Activated naive CD8-positive, alpha-beta T cell treated with anti-CD3 and anti-CD28 coated beads for 36 hours (primary cell): ENCODE measurements at places on chromosomes 11 and 22.
A peak's percentile ranks its signal among the peaks of the same experiment; 100 is the strongest.

GRCh38 chr22:27518531-27519340 is 282.8 kb downstream of the MN1 start:
- no peak for DNase-seq

DNA sequence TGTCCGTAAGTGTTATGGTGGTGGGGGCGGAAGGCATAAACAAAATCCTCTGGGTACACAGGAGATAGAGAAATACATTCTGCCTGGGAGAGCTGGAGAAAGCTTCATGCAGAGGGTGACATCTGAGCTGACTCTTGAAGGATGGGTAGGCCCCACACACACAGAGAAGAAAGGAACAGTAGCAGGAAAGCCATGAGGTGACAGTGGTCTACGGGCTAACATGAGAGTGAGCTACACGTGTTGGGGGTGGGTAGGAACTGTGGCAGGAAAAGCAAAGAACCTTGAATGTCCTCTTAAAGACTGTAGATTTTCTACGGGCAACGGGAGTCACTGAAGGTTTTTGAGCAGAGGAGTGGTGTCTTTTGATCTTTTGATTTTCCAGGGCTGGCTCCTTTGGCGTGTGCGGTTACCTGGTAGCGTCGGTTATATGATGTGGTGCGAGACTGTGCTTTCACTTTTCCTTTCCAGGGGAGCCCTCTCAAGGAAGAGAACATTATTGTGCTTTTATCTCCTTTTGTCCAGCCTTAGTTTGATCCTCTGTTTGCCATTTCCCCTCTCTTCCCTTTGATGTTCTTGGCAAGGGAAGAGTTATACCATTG is 39.7 kb downstream of the ADAMTS8 start:
- DNase-seq, result peak; percentile 23

- no peak for DNase-seq
Measured at GRCh38 chr11:100841711-100842407, 154.8 kb downstream of the ARHGAP42 start.

- DNase-seq, result no peak
Measured at GRCh38 chr11:105092256-105093239, 47.0 kb downstream of the CARD18 start.

GRCh38 chr11:35337136-35337913 is 82.0 kb downstream of the SLC1A2 start:
- no peak for DNase-seq

- DNase-seq, result no peak
Measured at GRCh38 chr11:7672276-7672959, 882 bp downstream of the CYB5R2 start.

DNA sequence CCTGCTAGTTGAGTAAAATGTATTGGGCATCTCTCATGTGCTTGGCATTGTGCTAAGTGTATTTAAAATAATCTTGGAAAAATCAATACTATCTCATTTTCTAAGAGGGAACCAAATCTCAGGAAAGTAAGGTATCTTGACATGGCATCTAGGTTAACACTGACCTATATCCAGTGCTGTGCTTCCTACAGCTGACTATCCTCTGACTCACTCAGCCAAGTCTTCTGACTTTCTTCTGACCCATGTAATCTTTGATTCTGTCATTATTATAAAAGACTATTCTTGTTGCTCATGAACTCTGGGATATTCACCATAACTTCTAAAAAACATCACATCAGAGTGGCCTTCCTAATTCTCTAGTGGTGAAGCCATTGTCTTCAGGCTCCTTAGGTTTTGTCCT is 304.1 kb upstream of the TENM4 start:
- no peak for DNase-seq

GRCh38 chr11:66454828-66455227 is 11.9 kb upstream of the PELI3 start:
- no peak for DNase-seq

- DNase-seq, result no peak
Measured at GRCh38 chr11:105137286-105137685, 2.3 kb downstream of the CARD18 start.

DNA sequence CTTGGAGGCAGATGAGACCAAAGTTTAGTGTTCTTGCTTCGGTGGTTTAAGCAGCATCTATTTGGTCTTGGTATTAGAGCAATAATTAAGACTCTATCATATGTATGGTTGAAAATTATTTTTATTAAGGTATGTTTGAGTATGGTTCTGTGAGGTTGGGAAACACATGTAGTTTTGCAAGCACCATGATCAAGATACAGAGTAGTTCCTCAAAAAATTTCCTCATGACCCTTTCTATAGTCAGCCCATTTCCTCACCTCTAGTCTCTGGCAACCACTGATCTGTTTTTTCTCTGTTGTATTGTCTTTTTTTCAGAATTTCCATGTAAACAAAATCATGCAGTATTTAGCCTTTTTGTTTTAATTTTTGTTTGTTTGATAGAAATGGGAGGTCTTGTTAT is 18.4 kb downstream of the MTMR3 start:
- no peak for DNase-seq

GRCh38 chr11:60717956-60718355 is 6.6 kb upstream of the MS4A18 start:
- DNase-seq, result no peak

GRCh38 chr11:62875698-62876478 is 4.8 kb upstream of the SLC3A2 start:
- no peak for DNase-seq

GRCh38 chr22:29503811-29504372 is 23.9 kb downstream of the NEFH start:
- no peak for DNase-seq

GRCh38 chr11:28743061-28743550 is 634.9 kb downstream of the METTL15 start:
- DNase-seq, result no peak

DNA sequence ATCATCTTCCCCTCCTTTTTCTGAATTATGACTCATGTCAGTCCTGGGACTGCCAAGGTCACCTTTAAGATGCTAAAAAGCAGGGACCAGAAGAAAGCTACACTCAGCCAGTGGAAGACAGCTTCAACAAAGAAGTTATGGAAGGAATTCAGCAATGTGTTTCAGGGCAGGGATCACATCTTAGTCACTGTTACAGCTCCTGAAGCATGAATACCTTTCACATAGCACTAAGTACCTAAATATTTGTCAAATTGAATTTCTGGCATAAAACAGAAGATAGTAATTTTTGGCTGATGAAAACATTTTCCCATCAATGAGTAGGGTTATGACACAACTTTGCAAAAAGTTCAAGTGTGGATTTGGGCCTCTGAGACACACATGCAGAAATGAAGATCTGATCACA is 5.2 kb downstream of the DDB1 start:
- no peak for DNase-seq

DNA sequence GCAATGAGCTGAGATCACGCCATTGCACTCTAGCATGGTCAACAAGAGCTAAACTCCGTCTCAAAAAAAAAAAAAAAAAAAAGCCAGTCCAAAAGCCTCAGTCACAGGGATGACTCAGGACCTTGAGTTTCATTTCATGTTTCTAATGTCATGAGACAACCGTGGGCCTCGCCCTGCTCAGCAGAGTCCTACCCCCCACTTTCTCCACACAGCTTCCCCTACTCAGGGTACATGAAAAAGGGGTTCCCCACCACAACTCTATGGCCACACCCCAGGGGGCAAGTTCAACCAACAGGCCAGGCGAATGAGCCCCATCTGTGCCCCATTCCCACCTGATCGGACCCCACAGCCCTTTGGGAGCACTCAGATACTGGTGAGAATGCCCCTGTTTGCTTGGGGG is 24.3 kb upstream of the ADA2 start:
- peak; percentile 23 for DNase-seq

DNA sequence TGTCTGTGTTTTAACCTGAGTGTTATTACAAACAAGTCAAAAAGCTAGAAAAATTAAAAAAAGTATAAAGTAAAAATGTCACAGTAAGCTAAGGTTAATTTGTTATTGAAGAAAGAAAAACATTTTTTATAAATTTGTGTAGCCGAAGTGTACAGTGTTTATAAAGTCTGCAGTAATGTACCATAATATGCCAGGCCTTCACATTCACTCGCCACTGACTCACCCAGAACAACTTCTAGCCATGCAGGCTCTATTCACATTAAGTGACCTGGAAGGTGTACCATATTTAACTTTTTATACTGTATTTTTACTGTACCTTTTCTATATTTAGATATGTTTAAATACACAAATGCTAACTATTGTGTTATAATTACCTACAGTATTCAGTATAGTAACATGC is 14.7 kb upstream of the FDX1 start:
- DNase-seq, result no peak

DNA sequence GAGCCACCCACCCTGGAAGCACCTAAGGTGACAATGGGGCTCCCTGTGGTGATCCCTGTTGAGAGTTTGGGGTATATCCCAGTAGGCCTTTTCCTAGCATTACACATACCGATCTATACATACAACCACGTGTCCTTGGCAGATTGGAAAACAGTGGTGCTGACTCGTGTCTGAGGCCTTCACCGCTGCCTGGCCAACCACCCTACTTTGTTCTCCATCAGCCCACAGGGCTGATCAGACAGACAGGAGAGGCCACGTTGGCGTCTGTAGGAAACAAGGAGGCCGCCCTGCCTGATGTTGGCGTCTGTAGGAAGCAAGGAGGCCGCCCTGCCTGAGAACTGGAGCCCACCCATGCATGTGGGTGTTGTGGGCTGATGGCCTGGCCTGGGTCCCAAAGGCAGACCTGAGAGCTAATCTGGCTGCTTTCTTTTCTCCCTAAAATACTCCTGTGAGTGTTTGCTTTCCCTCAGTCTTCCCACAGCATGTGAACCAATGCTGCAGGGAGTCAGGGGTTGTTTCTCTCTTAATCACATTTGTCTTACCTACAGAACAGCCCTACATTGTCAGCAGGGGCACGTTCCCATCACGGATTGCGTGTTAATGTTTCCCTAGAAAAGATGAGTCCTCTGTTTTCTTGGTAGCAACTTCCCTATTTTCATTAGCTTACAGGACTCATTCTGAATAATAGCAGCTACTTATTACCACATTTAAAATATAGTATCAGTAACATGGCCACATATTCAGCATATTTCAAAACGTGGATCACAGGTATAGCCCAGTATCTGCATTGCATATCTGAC is 57.2 kb downstream of the SBF1 start:
- no peak for DNase-seq

DNA sequence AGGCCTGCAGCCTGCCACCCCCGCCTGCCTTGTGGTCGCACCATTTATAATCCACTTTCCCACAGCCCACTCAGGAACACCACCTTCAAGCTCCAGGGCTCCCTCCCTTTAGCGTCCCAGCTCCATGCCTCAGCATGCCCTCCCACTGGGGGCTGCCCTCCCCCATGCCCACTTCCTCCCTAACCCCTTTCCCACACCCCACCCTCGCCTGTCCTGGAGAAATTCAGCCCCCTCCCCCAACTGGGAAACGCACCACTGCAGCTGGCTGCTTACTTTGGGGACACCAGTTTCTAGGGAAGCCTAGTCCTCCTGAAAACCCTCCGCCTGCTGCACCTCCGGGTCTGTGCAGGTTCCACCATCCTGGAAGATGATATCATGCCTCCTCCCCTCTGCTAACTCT is 3.4 kb upstream of the YPEL1 start:
- DNase-seq, result no peak

DNA sequence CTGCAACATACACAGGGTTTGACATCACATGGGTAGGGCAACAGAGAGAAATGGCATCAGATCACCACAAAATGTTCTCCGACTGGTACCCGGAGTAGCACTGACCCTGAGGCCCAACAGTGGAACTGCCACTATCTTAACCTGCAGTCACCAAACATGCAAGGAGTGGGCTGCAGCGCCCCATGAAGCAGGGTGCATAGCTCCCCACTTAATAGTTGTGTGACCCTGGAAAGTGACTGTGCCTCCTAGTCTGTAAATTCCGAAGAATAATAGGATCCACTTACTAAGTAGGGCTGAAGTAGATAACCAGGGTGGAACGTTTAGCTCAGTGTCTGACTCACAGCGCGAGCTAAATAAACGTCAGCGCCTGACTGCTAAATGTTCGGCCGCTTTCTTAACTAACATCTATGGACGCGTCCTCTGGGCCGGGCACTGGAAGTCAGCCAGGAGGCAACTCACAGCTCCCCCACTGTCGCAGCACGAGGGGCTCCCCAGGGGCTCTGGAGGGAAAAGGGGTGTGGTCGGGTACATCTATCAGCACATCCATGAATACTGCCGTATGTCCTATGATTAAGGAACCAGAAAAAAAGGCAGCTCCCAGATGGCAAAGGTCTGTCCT is 777 bp downstream of the LTO1 start:
- peak; percentile 14 for DNase-seq

DNA sequence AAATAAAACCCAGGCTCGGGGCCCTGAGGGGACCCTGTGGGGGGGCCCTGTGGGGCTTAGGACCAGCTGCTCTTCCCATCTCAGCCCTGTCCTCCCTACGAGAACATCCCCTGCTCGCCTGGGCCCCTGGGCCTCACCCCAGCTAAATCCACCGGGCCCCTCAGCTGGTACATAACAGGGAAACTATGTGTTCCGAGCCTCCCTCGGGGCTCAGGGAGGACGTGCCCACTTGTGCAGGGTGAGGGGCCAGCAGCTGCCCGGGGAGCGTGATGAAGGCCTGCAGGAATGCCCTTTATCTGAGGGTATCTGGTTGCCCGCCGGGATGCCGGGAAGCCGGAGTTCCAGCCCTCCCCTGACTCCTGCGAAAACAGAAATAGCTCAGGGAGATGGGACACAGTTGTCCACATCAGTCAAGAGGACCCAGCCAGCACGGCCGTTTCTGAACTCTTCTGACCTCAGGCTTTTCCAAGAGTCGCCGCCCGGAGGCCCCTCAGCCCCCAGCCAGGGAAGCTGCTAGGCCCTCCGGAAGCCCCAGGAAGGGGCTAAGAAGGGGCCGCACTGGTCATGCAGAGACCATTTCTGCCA is 20.6 kb downstream of the MRPL23 start:
- no peak for DNase-seq

DNA sequence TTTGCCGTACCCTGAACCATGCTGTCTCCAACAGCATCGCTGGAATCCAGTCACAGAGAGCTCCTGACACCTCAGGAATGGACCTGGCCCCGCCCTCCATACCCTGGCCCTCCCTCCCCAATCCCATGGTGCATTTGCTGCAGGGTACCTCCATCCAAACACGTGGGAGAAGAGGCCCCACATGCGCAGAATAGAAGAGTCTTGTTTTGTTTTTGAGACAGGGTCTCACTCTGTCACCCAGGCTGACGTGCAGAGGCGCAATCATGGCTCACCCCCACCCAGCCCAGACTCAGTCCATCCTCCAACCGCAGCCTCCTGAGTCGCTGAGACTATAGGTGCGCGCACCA is 2.3 kb upstream of the PNPLA2 start:
- no peak for DNase-seq

- DNase-seq, result peak; percentile 45
Measured at GRCh38 chr22:20244691-20245576, 23.2 kb downstream of the RTN4R start.
